NCI-H187 treated with DMSO at 0.1 percent for 48 hours (cell line): ENCODE measurements at places on chromosomes 2 and 18.

GRCh38 chr2:197717863-197718262 is 12.7 kb downstream of the MARS2 start:
- no peak for DNase-seq

DNA sequence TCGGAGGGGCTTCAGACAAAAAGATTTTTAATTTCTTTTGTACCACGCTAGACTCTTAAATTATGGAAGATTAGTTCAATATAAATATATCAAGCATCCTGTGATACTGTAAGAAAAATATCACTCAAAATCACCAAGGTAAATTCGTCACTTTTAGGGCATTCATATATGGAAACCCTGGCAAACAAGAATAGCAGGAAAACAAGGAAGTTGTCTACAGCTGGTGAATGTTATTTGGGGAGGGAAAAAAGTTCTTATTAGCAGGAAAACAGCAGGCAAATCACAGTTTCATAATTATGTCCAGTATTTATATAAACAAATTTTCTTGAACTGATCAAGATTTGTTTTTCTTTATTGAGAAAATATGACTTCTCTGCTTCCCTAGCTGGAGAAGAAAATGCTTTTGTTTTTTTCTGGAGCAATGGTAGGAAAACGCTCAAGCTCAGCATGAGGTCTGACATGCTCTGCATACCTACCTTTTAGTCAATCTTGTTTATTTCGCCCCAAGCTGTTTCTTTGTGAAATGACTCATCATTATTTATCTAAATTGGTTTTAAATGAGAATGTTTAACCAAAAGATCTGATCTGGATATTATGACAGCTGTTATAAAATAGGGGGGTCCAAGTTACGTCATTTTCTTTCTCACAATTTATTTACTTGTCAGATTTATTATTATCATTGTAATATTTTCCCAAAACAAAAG is 14.7 kb downstream of the LINC00305 start:
- no peak for DNase-seq

DNA sequence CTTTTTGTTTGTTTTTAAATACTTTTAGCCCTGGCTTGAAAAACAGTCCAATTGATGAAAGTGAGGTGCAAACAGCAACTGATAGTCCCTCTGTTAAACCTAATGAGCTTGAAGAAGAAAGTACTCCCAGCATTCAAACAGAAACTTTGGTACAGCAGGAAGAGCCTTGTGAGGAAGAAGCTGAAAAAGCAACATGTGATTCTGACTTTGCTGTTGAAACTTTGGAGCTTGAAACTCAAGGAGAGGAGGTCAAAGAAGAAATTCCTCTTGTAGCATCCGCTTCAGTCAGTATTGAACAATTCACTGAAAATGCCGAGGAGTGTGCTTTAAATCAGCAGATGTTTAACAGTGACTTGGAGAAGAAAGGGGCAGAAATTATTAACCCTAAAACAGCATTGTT is 30.6 kb upstream of the DYSF start:
- DNase-seq: no peak

DNA sequence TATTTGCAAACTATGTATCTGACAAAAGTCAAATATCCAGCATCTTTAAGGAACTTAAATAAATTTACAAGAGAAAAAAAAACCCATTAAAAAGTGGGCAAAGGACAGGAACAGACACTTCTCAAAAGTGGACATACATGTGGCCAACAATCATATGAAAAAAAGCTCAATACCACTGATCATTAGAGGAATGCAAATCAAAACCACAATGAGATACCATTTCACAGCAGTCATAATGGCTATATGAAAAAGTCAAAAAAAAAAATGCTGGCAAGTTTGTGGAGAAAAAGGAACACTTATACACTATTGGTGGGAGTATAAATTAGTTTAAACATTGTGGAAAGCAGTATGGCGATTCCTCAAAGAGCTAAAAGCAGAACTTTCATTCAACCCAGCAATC is 130.3 kb upstream of the LHCGR start:
- no peak for DNase-seq

DNA sequence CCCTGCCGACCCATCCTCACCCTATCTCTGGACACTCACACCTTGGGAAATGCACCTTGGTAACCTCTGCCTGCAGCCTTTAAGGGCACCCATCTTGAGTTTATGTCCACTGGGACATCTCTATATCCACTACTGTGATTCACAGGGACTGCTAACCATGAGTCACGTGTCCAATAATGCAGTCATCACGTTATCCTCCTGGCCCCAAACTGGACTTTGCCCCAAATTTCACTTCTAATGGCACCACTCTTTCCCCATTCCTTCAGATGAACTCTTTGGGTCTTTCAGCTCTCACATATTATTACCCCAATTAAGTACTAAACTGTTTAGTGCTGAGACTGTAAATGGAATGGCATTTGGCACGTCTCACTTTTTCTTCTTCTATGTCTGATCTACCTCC is 71.2 kb upstream of the TMEM200C start:
- DNase-seq: no peak

DNA sequence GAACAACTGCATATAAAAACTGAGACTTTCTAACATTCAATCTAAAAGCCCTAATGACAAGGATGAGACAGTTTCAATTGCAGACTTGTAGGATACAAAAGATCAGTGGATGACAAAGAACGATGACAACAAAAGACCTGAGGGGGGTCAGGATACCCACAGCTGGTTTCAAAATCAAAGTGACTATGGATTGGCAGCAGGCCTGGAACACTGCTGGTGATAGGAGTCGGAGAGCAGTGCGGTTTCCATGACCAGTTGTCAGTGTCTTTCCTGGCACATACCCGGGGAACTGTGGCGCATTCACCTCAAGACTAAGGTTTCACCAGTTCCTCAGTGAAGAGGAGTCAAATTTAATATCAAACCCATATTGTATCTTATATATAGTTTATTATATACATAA is 42.0 kb downstream of the EHD3 start:
- no peak for DNase-seq

DNA sequence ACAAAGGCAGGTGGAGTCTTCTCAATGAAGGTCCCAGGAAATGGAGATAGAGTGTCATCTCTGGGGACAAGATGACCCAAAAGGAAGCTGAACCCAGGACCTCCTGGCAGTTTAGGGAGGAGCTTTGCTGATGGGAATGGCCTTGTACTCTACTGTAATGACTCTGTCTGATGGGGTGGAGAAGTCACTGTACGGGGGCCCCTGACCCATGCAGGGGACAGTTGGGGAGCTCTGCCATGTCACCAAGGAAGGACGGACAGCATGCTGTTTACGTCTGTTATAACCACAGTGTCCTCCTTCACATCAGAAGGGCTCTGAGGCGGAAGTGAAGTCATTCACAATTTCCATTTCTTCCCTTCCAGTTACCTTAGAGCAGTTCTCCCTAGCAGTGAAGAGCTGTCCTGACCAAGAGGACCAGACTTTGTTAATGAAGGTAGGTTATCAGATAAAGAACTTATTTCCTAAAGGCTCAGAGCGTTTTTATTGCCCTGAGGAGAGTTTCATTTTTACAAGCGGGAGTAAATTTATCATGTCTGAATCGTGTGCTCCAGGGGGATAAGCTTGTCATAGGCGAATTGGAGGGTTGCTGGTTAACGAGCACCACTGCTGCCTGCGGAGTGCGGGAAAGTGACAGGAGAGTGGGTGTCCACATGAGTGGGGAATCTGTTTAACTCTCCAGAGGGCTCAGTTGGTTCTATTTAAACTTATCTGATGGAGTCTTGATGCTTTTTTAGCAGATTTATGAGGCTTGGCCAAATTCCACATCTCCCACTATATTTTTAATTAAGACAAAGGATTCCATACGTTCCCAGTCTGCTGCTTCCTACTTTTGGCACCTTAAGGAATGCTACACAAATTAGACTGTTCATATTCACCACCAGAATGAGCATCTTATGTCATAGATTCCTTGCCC is 71.6 kb upstream of the BCL2L11 start:
- no peak for DNase-seq

DNA sequence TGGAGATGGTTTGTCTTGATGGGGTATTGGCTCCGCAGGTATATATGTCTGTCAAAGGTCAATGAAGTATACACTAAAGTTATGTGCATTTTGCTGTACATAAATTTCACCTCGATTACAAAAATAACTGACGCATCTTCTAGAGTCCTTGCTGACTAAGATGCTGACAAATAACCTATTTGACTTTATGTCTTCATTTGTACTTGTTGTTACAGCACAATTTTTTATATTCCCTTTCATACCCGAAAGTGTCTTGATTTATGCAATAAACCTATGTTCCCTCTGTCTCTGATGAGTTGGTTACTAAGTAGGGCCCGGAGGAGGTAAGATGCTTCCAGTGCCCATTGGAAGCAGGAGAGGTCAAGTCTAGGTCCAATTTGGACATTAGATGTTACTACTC is 93.5 kb downstream of the COPS8 start:
- DNase-seq: no peak

DNA sequence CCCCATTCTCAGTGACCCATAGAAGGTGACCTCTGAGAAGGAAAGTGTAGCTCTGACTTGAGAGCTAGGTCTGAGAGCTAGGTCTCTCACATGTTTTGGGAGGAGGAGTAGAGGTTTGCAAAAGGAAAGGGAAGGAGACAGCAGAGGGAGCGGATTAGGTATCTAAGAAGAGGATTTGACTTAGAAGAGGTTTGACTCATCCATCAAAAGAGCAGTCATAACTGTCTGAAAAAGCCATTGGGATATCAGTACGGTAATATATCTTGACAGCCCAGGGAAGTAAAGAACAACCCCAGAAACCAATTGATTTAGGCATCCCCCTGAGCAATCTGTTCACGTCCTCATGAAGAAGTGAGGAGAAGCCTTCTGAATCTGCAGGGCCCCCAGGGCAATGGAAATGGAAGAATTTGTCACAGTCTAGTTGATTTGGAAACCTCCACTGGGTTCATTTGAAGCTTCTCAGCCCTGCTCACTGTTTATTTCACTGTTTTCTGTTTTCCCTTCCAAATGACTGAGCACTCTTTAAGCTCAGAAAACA is 19.3 kb downstream of the OXER1 start:
- DNase-seq: no peak

GRCh38 chr18:66632756-66633155 is 28.9 kb upstream of the CDH19 start:
- DNase-seq: no peak

DNA sequence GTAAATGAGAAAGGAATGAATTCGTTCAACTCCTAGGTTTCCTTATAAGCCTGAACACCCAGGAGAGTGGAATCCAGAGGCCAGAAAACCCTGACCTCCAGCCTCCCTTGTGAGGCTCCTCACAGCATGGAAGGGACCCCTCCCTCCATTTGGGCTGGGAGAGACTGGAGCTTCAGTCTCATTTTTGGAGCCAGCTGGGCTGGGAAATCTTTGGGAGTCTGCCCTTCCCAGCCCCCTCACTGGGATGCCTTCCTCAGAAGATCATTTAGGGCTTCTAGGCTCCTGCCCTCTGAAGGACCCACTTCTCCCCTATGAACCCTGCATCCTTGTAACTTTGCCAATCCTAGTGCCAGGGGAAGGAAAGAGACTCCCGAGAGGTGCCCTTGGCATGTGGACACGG is 346.1 kb downstream of the CYP26B1 start:
- DNase-seq: no peak

GRCh38 chr2:15645720-15646385 is 54.2 kb downstream of the DDX1 start:
- no peak for DNase-seq

DNA sequence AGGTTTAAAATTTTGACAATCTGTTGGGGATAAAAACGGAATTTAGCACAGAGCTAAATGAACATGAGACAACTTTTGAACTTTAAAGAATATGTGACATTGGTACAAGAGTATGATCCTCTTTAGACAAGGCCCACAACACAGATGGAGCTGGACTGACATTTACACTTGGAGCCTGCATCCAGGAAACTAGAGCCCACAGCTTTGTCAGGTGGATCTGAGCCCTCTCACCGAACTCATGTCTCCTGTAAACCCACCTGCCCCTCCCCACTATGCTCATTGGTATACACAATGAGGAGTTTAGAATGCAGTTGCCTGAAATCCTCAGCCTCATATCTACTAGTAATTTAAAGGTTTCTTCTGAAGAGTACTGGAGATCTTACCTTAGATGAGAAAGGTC is 22.1 kb upstream of the ACAA2 start:
- no peak for DNase-seq

DNA sequence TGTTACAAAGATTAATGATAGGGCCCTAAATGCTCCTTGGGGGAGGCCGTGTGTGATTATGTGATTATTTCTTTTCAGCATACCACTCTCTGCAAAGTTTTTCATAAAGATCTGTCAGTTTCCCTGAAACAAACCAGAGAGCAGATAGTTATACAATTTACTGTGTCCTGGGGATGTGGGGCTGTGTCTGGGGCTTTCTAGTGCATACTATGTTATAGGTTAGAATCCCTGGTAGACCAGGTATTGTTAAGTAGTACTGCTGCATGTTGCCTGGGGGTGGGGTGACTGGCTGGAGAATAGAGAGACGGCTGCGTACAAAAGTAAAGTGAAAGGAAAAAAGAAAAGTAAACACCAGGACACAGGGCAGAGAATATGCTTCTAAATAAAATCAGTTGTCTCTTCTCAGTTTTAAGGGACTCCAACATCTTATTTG is 3.3 kb upstream of the CCBE1 start:
- no peak for DNase-seq

GRCh38 chr2:9247786-9248185 is 41.2 kb downstream of the ASAP2 start:
- no peak for DNase-seq

DNA sequence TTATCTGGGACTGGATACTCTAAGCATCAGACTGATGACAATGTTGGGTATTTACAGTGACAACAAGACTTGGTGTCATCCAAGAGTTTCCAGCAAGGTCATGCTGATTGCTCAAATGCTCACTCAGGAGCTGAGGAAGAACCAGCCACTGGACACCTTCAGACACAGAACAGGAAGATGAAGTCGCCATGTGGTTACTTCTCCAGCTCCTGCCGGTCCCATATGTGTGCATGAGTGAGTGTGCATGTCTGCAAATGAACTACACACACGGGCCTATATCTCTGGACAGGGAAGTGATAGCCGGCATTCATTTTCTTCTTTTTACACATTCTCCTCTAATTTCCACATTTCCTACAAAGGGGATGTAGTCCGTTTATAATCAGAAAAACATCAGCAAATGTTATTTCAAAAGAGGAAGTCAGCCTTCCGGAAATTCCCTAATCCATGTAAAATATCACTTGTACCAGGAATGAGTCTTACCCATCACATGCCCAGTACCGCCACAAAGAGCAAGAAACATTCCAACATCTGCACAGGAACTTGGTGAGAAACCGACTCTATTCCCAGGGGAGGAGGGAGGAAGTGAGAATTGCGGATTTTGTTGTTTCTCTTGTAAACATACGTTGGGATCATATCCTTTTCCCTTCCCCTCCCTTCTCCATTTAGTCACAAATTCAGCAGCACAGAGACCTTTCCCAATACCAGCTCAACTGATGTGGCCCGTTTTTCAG is 10.8 kb downstream of the RFX8 start:
- DNase-seq: no peak

- DNase-seq: no peak
Measured at GRCh38 chr2:20483194-20483895, 36.5 kb downstream of the RHOB start.

DNA sequence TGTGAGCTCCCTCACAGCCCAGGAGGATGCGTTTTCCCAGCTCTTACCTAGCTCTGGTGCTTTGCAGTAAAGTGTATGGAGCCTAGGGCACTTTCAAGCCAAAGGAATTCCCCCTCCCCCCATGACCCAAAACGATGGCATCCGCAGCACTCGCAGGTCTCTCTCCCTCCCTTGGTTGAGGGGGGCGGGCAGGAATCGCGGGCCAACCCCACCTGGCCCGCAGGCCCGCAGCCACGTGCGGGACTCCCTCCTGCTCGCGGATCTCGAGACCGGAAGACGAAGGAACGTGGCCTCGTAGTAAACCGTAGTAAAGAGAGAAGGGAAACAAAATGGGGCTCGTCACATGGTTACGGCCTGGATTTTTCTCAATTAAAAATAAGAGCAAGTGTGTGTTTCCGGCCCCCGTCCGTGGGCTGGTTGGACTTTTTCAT is 8.5 kb downstream of the IRS1 start:
- DNase-seq: no peak
